ENCODE measurements at places on chromosomes 4 and X.

- DNase-seq, result no peak
Measured at GRCh38 chr4:108417923-108418322, 202.5 kb upstream of the RPL34 start.

- DNase-seq, result no peak
Measured at GRCh38 chr4:48801016-48801715, 21.1 kb upstream of the FRYL start.

- no peak for DNase-seq
Measured at GRCh38 chrX:138765051-138765450, 53.5 kb upstream of the FGF13 start.

GRCh38 chr4:124322234-124323065 lies 390.1 kb downstream of the ANKRD50 start:
- peak; percentile 14 for DNase-seq

DNA sequence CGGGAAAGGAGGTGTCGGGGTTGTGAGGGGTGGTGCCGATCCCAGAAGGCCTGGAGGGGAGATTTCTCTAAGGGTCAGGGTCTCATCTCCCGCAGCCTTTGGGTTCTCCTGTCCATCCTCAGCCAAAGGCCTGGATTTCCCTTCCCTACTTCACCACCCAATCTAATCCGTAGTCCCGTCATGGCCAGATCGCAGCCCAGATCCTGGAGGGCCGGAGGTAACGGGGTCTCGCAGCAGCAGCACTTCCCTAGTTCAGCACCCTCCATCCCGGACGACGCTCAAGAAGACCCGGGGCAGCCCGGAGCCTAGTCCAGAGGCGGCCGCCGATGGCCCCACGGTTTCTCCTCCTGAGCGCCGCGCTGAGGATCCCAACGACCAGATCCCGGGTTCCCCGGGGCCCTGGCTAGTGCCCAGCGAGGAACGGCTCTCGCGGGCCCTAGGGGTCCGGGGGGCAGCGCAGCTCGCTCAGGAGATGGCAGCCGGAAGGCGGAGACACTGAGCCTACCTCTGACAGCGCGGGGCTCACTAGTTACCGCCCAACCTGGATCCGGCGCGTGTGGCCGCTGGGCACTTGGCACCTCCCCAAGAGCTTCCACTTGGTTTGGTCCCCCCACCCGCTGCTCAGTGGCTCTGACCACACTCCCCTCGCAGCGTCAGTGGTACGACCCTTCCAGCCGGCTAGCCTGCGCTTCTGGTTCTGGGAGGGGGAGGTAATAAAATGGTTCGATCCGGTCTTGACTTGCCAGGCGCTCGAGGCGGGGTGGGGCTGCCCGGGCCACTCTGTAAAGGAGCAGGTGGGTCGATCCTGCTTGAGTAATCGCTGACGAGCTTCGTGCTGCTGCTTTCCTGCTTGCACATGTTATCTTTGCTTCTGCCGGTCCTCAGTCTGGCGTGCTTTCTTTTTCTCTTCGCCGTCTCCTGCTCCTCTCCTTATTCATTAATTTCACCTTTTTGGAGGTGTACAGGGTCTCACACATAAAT lies 3.6 kb downstream of the MAGIX start:
- DNase-seq, result no peak

- DNase-seq, result no peak
Measured at GRCh38 chr4:6520978-6521377, 48.6 kb upstream of the PPP2R2C start.

- peak; percentile 55 for DNase-seq
Measured at GRCh38 chr4:153084980-153085630, 119.1 kb upstream of the TRIM2 start.

DNA sequence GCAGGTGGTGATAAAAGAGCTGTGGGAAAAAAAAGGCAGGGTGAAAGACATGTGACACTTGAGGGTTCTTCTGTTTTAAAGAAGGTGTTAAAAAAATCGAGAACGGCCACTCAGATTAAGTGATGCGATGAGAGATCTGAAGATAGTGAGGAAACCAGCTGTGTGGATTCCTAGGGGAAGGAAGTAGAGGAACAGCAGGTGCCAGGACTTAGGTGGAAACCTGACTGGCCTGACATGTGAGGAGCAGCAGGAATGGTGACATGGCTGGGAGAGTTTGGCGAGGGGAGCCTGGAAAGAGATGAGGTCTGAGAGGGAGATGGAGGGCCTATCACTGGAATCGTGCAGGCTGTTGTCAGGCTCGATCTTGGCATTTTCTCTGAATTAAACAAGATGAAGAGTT lies 55.5 kb downstream of the BMPR1B start:
- DNase-seq, result no peak

DNA sequence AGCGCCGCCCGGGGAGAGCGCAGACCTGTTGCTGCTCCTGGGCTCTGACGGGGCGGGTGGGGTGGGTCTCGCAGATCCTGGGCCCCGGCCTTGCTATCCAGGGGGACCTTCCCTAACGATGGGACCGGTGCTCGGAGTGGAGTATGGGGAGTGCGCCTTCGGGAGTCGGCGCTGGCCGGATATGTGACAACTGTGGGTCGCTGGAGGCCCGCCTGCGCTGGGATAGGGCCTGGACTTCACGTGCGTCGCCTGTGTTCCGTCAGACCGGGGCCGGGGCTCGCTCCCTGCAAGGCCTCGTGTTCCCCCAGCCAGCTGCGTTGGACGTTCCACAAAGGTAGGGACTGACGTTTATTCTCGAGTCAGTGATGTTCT lies 1.3 kb downstream of the TBL1X start:
- DNase-seq, result peak; percentile 32

- no peak for DNase-seq
Measured at GRCh38 chr4:56229947-56230346, 157.3 kb downstream of the AASDH start.

- DNase-seq, result no peak
Measured at GRCh38 chr4:167101035-167101434, 133.3 kb downstream of the SPOCK3 start.

- no peak for DNase-seq
Measured at GRCh38 chrX:115639334-115639880, 78.4 kb downstream of the PLS3 start.

GRCh38 chr4:30716681-30717207 lies 3.4 kb upstream of the PCDH7 start:
- no peak for DNase-seq

DNA sequence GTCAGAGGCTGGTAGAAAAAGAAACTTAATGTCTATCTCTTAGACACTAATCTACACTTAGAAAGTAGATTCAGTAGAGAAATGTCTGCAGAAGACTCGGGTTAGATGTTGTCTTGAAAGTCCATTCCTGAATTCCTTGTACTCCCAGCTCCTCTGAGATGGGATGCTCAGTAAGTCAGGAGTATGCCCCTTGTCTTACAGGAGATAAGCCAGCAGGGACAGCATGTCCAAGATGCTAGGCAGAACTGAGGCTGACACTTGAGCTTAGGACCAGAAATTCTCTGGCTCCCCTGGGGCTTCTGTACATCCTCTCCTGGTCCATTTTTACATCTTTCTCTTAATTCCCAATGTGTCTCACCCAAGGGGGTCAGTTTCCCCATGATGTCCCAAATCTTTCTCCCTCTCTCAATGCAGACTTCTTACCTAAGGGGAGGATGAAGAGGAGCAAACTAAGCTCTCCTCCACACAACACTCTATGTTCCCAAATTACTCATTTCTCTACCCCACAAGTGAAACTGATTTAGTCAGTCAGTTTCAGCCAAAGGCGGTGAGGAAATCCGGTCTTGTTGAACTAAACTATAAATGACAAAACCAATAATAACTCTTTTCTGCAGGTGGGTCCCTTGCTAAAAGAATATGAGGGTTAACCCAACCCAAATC lies 558.2 kb upstream of the DIPK2B start:
- no peak for DNase-seq

DNA sequence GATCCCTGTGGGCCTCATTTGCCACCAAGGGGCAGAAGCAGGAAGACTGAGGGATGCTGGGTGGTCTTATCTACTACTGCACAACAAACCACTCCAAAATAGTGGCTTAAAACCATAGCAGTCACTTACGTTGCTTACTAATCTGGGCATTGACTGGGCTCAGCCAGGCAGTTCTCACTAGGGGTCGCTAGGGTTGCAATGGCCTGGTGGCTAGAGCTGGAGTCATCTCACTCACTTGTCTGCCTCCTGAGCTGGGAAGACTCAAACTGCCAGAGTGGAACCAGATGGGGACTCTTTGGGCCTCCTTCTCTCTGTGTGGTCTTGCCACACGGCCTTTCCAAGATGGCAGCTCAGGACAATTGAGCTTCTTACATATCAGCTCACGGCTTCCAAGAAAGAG lies 216.3 kb upstream of the BCOR start:
- DNase-seq, result no peak

DNA sequence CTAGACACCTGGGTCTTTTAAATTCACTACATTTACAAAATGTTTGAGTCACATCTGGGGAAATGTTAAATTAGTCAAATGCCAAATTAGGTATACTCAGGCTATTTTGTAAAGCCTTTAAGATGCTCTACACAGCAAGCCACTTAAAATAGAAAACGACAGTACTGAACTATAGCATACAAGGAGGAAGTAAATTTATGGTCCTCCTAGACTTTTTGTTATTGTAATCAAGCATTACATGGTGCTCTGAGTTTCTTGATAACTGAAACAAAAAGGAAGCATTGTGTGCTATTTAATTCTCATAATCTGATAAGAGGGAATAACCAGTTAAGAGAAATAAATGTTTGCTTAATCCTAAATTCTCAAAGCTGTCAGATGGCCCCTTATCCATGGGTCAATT lies 46.2 kb downstream of the SLC9A7 start:
- DNase-seq, result no peak

DNA sequence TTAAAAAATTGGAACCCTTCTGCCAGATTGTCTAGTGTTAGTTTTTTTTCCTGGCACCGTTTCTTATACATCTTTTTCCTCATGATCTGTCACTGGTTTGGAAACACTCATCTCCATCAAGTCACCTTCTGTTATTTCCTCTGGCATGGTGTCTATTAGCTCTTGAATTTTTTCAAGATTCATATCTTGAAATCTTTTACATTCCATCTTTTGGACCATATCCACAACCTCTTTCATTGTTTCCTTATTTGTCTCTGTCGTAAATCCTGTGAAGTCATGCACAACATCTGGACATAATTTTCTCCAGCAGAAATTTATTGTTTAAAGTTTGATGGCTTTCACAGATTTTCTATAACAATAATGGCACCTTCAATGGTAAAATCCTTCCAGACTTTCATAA lies 10.2 kb upstream of the TMEM185A start:
- DNase-seq, result no peak

DNA sequence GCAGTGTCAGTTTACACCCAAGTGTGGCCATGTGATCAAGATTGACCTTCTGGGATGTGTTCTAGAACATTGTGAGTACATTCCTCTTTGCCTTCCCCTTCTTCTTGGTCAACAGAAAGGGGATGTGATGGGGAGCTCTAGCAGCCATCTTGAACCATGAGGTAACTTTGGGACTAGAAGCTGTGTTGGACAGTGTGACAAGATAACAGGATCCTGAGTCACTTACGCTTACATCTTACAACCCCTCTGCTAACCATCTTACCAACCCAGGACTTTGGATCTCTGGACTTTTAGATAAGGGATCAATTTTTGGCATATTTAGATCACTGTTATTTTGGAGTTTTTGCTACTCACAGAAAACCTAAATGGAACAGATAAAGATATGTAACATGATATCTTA lies 625.6 kb downstream of the BCOR start:
- no peak for DNase-seq

DNA sequence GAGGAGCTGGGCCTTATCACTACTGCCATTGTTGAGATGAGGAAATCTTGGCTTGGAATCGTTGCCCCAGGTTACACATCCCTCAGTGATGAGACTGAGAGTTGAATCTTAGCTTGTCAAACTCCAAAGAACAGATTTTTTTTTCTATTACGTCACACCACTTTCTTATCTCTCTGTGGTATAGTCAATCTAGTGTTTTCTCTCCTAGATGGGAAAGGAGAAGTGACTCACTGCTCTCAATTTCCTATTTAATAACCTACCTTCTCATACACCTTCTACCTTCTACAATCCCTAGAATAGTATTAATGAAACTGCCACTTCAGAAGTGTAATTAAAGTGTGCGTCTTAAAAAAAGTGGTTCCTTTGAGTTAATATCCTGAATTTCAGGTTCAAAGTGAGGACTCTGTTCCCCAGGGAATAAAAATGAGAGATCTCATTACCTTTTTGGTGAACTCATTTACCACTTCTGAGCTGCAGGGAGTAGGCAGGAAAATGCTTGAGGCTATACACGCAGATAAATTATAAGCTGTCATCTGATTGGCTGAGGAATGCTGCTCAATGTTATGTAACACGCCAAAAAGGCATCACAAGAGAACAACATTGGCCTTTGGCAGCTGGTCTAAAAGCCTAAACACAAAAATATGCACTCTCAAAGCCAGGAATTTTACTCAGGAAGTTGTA lies 59.3 kb downstream of the MAD2L1 start:
- no peak for DNase-seq

DNA sequence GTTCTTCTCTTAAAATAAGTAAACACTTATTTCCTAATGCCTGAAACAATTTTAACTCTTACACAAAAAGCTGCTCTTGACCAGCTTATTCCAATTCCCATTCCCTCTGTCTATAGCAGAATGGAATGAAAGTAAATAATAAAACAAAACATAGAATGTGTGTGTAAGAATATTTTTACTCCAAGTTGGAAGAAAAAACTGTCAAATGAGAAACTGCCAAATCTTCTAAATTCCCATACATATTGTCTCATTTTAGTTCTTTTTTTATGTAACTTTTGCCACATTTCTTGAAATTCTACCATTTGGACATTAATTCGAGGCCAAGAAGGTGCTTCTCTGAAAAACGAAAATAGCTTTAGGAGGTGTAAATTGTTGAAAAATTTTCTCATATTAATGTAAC lies 477.1 kb downstream of the FAT4 start:
- no peak for DNase-seq

DNA sequence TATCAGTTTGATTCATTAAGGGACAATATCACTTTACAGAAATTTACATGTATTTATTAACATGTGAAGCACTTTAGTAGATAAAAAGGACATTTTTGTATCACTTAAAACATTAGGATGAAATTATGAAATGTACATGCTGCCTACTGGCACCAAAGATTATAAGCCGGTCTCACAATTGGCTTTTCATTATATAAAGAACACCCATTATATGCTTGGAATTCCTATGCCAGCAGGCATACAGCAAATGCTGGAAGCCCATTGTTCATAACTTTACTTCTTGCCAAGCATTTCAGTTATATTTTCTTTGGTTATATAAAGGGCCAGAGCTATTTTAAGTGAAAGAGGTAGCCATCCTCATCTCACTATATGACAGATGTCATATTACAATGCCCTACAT lies 145.9 kb downstream of the DMD start:
- no peak for DNase-seq

DNA sequence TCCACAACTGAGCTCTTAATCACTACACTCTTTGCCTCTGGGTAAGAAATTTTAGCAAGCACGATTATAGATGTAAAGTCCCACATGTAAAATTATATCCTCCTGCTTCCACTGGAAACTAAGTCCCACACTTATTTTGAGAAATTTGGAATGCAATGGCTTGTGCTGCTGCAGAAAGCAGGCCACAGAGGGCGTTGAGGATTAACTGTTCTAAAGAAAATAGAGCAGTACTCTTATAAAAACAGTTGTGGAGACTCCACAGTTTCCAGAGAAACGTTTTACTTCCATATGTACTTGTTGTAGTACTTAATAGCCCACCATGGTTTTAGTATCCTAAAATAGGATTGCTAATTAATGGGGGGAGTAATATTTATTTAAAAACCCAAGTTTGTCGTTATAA lies 1.7 kb upstream of the CENPC start:
- DNase-seq, result no peak
